Stromal cell of bone marrow (primary cell): ENCODE measurements at places on chromosomes 11 and 22.

DNA sequence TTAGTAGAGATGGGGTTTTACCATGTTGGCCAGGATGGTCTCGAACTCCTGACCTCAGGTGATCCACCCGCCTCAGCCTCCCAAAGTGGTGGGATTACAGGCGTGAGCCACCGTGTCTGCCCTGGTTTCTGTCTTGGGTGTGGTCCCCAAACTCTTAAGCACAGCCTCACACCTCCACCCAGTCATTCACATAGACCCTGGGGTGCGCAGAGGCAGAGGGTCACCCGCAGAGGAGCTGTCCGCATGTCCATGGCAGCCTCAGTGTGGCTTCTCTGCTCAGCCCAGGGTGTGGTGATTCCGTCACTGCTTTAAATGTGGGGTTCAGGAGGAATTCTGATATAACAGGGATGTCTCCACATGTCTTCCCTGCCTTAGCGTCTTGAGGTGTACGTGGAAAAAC lies 48.5 kb upstream of the PRODH start:
- DNase-seq: no peak

DNA sequence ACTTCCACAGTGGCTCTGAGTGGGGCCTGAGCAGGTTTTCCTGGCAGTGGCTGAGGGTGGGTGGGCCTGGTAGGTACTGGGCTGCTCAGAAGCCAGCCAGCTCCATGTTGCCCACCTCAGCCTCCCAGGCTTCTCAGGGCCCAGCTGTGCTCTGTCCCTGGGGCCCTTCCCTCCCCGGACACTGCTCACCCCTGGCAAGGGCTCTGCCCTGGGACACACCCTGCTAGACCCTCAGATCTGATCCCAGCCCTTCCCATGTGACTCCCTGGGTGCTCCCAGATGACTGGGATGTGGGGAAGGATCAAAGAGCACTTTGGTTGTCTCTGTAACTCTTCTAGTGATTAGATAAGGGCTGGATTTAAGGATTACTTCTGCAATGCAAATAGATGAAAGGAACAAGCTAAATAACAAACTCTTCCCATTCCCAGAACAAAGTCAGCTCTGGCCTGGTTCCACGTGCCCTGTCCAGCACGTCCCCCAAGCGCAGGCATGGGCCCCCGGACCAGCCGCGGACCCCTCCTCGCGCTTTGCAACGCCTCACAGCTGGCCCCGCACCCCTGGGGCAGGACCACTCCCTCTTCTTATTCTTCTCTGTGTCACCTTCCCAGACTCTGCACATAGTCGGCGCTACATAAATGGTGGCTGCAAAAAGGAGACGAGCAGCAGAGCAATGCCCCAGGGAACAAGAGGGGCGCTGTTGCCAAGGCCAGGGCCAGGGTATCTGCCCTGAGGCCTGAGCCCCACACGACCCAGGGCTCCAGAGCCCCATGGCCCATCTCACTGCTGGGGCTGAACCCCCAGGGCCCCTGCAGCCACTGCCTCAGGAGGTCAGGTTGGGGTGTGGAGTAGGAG lies 5.7 kb upstream of the KRTAP5-6 start:
- no peak for DNase-seq

DNA sequence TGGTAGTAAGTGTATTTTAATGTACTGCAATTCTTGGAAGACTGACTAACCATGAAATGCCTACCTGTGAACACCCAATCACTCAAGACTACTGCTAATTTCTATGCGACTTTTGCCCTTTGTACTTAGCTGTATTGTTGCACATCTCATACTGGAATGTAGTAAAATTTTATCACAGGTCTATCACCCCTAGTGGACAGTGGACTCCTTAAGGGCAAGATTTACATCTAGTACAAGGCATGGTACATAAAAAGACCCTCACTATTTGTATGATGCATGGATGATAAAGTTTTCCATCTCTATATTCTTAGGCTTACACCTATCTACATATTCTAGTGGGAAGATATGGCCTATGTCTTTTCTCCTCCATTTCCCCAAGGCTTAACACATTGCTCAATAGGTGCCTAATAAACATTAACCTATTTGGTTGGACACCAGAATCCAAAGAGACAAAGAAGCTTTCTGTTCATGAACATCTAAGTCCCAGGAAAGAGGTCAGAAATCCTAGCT lies 26.1 kb downstream of the SERGEF start:
- no peak for DNase-seq

- DNase-seq: no peak
These were observed 47.4 kb downstream of the PRDM10 start for GRCh38 chr11:129955282-129955681.

DNA sequence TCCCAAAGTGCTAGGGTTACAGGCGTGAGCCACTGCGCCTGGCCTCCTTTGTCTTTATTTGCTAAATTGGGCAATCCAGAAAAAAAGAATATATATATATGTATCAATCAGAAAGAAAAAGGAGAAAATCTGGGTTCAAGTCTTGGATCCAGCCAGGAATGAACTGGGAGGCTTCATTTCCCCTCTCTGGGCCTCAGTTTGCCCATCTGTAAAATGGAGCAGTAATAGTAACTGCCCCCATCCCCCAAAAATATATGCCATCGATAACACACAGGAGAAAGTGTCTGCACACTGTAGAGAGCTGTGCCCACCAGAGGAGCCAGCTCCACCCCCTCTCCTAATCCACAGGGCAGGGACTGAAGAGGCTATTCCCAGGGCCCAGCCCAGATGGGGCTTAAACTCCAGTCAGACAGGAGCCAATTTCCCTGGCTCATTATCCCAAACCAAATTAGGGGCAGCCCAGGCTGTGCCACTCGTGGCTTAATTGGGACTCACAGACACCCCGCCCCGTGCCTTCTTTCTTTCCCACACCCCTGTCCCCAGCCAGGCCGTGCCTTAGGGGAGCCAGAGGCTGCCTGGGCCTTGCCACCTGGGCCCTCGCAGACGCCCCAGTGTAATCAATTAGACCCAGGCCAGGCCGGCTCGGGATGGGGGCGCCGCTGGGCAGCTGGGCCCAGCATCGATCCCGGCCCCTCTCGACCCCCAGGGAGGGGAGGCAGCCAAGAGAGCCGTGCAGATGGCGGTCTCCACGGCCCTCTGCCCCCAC lies 171.5 kb downstream of the MN1 start:
- DNase-seq: no peak

GRCh38 chr11:73640592-73640991 lies 5.8 kb upstream of the PLEKHB1 start:
- DNase-seq: no peak

GRCh38 chr11:21037850-21038249 lies 368.5 kb downstream of the NELL1 start:
- DNase-seq: no peak

DNA sequence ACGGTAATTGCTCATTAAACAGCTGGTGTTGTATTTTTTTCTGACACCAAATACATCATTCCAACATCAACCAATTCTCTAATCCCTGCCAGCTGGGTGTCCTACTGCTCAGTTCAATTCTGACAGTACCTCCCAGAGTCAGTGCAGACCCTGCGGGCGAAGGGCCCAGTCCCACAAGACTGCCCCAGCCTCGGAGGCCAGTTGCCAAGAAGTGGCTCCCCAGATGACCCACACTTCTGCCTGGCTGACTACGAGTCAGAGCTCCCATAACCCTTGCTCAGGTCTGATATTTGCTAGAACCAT lies 147.2 kb downstream of the CTTN start:
- DNase-seq: no peak

DNA sequence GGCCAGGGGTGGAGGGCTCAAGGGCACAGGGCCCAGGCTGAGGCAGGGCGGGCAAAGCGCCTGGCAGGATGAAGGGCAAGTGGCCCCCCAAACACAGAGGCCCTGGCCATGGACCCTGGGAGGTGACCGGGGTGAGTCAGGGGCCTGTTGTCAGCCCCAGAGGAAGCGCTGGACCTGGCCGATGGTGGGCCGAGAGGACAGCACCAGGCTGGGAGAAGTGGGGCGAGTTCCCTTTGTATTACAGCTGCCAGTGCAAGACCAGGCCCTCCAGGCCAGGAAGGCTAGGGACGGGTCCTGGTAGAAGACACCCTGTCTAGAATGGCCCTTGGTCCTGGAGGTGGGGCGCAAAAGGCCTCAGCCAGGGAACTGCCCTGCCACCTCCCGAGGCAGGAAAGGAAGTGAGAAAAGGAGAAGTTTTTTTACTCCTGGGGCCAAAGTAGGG lies 12.8 kb downstream of the CXCR5 start:
- no peak for DNase-seq

GRCh38 chr11:4713241-4713640 lies 8.7 kb downstream of the MMP26 start:
- DNase-seq: no peak

DNA sequence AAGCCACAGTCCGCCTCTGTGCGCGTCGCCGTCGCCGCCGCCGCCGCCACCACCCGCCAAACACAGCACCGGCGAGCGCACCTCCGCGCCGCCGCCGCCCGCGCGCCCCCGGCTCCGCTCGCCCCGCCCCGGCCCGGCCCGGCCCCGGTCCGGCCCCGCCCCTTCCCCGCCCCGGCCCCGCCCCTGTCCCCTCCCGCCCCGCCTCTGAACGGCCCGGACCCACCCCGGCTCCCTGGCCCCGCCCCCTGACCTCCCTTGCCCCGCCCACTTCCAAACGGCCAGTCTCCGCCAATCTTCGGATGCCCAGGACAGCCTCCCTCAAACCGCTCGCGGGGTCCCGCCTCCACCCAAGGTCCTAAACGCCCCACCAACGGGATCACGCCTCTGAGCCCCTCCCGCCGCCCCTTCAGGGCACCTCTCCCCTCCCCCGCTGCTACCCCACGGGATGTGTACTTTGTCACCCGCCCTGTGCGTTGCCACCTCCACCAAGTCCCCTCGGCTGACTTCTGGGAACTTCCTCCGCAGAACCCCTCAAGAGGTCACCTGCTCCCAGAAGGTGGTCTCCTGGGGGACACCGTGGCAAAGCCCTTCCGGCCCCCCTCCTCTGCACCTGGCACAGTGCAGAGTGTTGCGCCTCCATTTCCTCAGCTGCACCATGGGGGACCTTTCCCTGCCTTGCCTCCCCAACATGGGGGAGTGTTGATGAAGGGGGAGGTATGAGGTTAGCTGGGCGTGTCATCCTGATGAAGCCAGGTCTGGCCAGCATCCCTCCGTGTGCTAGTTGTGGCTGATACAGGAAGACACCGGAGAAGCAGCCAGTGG lies at the start of gene KIAA0930:
KIAA0930 (minus strand) TSS at position 85 of the 822 bp plus-strand sequence. CDS start 191 bp downstream, outside the sequence.
- peak; percentile 28 for DNase-seq

GRCh38 chr11:12167061-12168000 lies 56.9 kb downstream of the MICAL2 start:
- DNase-seq: no peak

DNA sequence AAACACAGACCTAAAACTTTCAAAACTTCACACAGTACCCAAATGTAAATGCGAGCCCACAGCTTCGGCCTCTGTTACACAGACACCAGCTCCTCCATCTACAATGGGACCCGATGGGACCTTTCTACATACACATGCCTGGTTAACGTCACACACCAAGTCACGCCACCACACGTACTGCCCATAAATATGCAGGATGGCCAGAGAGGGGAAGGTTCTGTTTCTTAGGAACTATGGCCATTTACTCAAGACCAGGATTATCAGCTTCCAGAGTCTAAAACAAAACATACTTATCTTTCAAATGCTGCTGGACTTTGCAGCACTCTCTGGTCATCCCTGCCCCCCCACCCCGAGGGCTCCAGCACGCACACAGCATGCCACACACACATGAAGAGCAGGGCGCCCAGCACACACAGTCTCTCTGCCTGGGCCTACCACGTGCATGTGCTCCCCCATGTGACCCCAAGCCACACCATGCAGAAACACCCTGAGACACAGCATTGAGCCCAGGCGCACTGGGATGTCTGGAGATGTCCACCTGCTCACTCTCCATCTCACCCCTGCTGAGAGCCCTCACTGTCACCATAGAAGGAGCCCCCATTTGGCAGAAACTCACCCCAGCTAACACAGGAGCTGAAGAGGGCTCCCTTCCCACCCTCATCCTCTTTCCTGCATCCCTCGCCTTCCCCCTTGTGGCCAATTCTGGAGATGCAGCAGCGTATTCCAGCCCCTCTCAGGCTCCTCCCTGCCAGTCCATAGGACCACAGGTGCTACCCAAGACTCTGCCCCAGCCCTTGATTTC lies 61.8 kb downstream of the SLC22A12 start:
- DNase-seq: no peak

DNA sequence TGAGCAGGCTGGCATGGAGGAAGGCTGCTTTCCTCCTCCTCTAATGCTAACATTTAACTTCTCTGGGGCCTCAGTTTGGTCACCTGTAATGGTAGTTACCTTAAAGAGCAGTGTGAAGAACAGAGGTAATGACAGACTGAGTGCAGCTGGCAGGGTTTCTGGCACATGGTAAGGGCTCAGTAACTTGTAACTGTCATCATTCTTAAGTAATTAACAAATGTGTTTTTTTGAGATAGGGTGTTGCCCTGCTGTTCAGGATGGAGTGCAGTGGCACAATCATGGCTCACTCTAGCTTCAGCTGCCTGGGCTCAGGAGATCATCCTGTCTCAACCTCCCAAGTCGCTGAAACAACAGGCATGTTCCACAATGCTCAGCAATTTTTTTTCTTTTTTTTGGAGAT lies 242.0 kb upstream of the SYN3 start:
- DNase-seq: no peak

- DNase-seq: no peak
These were observed 273.0 kb upstream of the PLET1 start for GRCh38 chr11:112533682-112534081.

- no peak for DNase-seq
These were observed 218.8 kb upstream of the B3GAT1 start for GRCh38 chr11:134630861-134631260.

DNA sequence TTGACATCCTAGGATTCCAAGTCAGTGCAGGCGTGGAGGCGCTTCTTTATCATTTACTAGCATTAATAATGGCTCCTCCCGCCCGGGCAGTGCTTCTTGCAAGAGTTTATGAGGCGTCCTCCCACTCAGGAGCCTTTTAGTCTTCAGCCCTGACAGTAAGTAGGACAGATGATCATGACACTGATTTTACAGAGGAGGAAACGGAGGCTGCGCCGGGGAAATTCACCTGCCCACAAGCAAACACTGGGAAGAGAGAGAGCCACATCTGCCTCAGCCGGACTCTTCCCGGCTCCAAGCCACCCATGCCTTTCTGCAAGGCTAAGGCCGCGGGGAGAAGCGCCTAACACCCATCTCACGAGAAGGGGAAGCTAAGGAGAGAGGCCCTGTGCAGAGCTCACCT lies 35.9 kb downstream of the KIAA0930 start:
- no peak for DNase-seq

GRCh38 chr11:124359566-124359965 lies 24.7 kb downstream of the OR8B2 start:
- DNase-seq: no peak

DNA sequence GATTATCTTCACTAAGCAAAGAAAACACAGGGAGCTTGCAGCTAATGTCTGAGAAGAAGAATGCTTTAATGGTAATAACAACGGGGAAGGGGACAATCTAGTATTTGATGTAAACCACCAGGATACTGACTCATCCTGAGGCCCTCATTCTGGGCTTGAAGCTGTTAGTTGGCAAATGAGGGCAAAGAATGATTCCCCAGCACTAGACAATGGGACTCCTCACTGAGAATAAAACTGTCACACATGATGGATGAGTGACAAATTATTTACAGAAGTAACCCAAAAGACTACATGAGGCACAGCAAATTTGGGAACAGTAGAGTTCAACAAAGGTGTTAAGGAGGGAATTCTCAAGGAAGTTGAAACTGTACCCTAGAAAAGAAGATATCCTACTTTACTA lies 76.3 kb downstream of the FAM168A start:
- DNase-seq: no peak
